ENCODE measurements at places on chromosomes 2 and 18.

DNA sequence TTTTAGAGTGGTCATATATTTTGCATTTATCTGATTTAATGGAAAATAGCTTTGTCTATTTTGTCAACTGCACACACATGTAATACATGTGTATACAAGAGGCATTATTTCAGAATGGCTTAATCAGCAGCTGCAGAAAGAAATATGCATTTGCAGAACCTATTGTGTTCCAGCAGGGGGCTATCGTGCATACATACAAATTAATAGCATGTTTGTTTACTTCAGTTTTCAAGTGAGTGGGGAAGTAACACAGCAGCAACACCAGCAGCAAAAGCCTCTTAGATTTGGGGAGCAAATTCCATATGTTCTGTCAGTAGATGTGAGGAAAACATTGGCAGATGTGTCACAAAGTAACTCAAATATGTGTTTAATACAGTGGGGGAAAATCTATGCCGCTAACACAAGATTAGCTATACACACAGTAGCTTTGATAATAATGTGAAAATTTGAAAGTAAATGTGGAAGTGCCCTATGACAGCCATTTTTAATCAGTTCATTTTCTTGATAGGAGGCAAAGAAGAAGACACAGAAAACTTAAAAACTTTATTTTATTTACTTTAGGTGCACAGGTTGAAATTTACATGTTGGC is 218.1 kb downstream of the WDR7 start:
- peak; percentile 56 for DNase-seq

GRCh38 chr18:35026407-35027061 is 14.7 kb upstream of the MAPRE2 start:
- DNase-seq = no peak

- no peak for DNase-seq
Measured at GRCh38 chr2:60862642-60863041, 18.7 kb upstream of the REL start.

DNA sequence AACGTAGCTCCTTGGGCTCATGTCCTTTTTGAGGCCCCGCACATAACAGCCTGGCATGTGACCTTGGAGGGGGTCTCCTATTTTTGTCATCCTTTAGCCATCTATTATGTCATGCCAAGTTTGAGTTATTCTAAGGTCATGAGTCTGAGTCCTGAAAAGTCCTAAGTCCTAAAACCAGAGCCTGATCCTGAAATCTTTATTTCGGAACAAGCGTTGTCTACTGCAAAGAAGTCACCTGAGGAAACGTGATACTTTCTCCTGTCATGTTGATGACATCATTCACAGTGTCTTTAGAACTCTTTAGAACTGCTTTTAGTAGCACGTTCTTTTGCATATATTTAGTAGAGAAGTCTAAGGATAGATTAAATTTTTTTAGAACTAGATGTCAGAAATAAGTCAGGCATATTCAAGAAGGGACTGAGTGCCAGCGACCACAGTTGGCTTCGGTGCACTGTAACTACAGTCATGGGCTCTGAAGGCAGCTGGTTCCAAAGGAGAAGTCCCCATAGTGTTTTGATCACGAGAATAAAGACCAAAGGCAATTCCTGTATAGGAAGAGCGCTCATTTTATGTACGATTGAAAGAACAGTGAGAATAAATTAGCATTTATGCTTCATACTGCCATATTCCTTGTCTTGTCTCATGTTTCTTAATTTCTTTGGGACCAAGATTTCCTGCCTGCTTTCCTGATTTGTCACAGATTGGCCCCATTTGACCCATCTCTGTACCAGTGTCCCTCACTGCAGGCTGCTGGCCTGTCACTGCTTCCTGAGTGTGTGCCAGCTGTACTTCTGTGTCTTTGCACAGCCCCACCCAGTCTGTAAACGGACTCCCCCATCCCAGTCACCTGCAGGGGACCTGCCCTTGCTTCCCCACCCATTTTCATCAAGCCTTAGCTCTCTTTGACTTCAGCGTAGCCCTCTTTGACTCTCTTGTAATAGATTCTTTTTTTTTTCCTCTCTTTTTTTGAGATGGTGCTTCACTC is 75.8 kb downstream of the ASAP2 start:
- no peak for DNase-seq

DNA sequence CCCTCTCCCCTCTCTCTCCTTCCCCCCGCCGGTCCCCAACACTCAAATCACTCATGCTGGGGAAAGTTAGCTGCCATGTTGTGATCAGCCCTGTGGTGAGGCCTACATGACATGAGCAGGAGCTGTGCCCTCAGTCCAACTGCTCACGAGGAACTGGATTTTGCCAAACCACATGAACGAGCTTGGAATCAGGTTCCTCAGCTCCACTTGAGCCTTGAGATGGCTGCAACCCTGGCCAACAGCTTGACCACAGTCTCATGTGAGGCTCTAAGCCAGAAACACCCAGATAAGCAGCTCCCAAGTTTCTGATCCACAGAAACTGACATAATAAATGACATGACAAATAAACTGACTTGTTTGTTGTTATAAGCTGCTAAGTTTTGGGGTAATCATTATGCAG is 38.4 kb downstream of the ARL4C start:
- DNase-seq = no peak

GRCh38 chr2:129492548-129492947 is 486.9 kb upstream of the RAB6C start:
- no peak for DNase-seq

DNA sequence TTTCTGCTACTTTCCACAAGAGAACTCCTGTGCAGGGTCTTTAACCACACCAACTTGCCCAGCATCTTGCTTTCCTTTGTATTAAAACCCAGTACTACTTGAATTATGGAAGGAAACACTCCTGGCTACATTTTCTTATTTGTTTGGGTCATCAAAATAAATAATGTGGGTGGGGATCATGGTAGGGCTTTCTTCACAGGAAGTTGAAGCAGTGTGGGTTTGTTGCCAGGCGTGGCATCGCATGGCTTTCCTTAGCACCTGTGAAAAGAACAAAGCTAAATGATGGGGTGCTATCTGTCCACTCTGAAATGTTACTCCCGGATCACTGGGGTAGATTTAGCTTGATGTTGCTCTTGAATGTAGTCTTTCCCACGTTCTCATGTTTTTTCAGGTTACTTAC is 18.7 kb downstream of the ARHGAP25 start:
- no peak for DNase-seq

GRCh38 chr2:108813732-108814131 is 27.2 kb downstream of the CCDC138 start:
- DNase-seq = no peak

Data from SW480 (cell line).